Left renal cortex interstitium (tissue), 4 donors: ENCODE measurements at places on chromosomes 3 and 15. TPM values are rescaled to one million over a fixed set of nuclear protein-coding genes. Genes with fewer than 3 reads are reported as not detected.

Gene CHL1
- 11.2 TPM for polyA plus RNA-seq

Gene CADM2
- polyA plus RNA-seq, result 0.72 TPM

Gene IQCF5
- not detected for polyA plus RNA-seq

Gene SNTN
- not detected for polyA plus RNA-seq

Gene APBA2
- polyA plus RNA-seq, result 16.1 TPM

Gene CLDN16
- 43.5 TPM for polyA plus RNA-seq

Gene HCLS1
- polyA plus RNA-seq, result 6.5 TPM

- no peak for DNase-seq
Measured at GRCh38 chr3:10777627-10778026, 38.4 kb upstream of the SLC6A11 start.

GRCh38 chr15:98782801-98783200 is 134.5 kb downstream of the IGF1R start:
- DNase-seq, result no peak

- no peak for DNase-seq
Measured at GRCh38 chr3:52436500-52437149, 8.3 kb downstream of the SEMA3G start.

GRCh38 chr3:57029924-57030323 is 30.5 kb upstream of the SPATA12 start:
- DNase-seq, result no peak

DNA sequence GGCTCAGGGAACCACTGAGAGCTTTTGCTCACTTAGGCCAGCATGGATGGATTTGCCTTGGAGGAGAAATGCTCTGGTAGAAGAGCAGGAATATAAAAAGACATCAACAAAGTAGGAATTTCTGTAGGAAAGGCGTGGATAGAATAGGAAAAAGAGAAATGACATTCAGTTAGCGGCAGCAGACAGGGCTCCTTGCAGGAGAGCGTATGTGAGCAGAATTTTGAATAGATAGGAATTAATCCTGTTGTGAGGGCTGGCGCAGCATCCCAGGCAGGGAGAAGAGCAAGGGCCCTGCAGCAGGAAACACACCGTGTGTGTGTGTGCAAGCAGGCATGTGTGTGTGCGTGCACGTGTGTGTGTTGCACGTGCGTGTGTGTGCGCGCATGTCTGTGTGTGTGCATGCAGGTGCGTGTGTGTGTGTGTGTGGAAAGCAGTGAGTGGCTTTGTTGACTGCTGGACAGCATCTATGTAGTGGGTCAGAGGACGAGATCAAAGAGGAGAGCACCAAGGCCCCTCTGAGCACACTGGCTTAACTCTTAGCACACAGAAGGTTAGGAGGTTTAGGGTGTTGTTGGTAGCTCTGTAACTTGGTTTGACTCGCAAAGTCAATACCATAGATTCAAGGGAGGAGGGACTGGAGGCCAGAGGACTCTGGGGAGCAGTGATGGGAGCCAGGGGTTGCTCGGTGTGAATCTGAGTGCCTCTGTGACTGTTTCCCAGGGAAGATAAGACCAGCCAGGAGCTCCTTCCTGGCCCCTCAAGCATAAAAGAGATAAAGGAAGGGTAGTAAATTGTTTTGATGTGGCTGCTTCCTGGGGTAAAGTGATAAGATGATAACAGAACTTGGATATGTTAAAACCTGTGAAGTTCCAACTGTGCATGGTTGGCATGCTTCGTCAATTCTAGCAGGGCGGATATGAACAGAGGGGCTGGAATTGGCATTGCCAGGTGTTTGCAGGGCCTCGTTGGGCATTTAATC is 639.5 kb downstream of the NR2F2 start:
- no peak for DNase-seq

- no peak for DNase-seq
Measured at GRCh38 chr3:23940775-23941174, 4.3 kb upstream of the NR1D2 start.

DNA sequence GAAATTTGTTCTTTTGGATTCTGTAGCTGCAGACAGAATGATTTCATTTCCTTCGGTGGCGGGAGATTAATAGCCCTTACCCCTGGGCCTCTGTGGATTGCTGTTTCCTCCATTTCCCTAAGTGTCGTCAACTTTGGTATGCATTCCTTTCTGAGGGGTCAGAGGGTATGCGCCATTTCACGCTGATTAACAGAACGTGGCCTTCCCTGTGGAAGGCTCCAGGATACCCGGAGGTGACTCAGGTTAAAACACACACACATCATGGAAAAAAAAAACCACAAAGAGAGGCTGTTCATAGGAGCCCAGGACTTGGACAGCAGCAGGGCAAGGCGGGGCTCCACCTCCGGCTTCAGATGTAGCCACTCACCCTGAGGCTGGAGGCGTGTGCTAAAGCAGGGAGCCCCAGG is 51.9 kb downstream of the EPHB1 start:
- no peak for DNase-seq

- no peak for DNase-seq
Measured at GRCh38 chr15:95605098-95605497, 725.4 kb upstream of the NR2F2 start.

DNA sequence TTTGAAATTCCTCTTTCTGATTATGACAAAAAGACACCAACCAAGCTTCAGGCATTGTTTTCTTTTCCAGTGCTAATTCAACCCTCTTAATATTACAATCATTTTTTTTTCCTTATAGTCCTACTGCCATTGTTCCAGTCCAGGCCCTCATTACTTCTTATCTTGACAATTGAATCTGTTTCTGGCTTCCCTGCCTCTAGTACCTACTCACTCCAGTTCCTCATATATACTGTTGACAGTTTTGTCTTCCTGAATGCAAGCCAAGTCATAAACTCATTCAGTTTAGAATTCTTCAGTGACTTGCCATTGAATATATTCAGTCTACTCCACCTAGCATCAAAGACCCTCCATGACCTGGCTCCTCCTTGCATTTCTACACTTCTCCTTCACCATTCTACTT is 507.4 kb downstream of the FGF12 start:
- DNase-seq, result no peak

DNA sequence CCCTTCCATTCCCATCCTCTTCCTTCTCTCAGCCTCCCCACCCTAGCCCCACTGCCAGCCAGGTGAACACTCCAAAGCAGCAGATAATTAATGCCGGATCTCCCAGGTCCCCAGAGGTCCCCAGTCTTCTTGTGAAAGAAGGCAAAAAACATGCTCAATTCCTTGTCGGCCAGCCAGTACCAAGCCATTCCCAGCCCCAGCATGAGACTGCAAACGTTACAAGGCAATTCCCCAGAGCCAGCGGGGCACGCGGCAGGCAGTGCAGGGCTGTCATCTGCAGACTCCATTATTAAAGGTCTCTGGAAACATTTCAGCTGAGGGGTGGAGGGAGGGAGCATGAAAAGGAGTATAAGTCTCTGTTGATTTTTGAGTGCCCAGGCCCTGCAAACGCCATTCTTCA is 117.8 kb downstream of the XXYLT1 start:
- DNase-seq, result no peak

DNA sequence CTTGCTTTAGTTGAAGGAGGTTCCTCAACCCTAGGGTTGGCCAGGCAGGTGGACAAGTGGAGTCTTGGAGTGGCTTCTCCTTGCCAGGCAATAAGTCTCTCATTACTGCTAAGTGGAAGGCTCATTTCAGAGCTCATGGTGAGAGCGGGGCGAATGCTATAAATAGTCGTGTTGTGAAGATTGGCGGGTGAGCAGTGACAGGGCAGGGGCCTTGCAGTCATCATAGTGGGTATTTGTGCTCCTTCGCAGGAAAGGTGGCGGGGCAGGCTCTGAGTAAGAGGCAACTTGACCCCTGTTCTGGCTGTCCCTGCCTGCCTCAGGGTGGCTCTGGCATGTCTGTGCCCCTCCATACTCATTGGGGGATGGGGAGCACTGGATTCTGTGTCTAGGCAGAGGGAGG is 8.7 kb upstream of the GRM2 start:
- DNase-seq, result no peak

DNA sequence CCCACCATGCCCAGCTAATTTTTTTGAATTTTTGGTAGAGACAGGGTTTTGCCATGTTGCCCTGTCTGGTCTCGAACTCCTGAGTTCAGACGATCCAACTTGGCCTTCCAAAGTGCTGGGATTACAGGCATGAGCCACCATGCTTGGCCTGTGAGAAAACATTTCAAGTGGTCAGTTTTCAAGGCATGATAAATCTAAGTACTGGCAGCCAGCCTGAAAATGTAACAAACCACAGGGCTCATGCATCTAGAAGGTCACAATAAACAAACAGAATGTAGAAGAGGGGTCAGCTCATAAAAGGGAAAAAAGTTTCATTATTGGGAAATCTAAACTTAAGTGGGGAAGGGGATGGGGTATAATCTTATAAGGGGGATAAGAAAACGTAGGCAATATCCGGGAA is 39.9 kb downstream of the PPCDC start:
- DNase-seq, result no peak

DNA sequence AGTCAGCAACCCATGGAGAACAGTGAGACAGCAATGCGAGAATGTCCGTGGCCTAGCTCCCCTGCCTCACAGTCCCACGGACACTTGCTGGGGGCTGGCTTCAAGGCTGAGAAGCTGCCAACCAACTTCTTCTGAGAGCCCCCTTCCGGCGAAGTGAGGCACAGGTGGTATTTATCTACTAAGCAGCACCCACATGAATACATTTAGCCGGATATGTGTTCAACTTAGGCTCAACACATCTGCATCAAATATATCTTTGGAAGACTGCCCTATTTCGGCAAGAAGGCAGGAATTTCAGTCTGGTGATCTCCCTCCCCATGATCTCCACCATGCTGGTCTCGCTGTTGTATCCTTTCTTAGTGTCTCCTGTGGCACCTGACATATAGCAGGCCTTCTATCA is 340.9 kb upstream of the NR2E3 start:
- DNase-seq, result no peak

DNA sequence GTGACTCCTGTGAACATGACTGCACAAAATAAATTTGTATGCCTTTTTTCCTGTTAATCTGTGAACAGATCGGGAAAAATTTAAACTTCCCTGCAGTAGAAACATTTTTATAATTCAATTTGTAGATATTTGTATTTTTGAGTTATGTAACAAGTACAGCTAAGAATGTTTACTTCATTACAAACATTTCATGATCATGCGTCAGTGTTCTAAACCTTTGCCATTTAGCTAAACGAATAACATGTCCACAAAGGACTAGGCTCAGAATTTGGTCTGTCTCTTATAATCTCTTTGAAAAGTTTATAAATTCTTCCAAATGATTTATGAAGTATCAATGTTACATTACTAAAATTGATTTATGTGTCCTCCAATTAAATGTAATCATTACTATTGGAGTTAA is 17.3 kb upstream of the CRYBG3 start:
- no peak for DNase-seq

- no peak for DNase-seq
Measured at GRCh38 chr3:47645551-47645950, 66.9 kb upstream of the CSPG5 start.
